ENCODE measurements at places on chromosomes 2 and 18.

DNA sequence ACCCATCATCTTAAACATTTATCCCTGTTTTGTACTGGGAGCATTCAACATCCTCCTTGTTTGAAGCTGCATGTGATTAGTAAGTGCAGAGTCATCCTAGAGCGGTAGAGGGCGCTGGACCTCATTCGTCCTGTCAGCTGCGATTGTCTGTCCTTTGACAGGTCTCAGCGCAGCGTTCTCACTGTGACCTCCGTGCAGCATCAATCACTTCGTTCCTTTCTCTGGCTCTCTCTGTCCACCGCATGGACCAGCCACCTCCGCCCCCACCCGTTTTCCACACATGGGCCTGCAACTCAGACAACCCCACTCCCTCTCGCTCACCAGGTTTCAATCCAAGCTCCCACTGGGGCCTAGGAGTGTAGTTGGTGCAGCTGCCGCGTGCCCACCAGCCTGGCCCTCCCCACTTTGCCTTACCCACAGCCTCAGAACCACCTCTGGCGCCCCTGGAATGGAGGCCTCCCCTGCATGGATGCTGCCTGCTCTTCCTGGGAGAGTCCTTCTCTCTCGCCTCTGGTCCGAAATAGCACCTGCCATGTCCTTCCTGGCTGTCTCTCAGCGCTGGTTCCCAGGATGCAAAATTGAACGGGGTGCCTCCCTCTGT is 90.5 kb downstream of the NDUFA10 start:
- DNase-seq, result no peak

GRCh38 chr18:11567396-11567795 is 42.0 kb upstream of the SLC35G4 start:
- DNase-seq, result no peak

DNA sequence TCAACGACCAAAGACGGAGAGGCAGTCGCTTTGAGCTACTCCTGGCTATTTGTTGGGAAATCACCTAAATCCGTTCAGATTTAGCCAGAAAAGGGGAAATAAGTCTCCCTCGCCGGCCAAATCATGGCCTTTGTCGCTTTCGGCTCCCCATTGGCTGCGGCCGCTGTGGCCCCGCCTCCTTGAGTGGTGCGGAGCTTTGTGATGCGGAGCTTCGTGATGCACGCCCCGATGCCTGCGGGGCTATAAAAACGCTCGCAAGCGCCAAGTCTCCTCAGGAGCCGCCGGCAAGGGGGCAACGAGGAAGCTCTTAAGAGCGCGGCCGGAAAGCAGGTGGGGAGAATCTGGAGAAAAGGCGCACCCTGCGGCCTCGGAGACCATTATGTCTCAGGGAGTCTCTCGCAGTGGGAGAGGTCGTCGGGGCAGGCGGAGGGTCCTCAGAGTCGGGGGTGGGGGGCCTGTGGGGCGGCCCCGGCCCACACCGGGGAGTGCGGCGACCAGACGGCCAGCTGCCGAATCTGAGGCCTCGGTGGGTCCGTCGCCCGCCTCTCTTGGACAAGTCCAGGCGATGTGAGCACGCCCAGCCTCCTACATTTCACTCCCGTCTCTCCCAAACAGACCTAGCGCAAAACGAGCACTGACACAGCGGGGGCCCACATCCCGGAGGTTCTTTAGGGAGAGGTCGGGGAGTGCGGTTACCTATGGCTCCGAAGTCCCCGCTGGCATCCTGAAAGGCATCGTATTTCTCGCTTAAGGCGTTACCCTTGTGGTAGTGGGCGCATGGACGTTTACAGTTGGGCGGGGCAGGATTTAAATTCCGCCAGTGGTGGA is at the start of gene CABYR:
Gene CABYR, plus strand, starts transcription at position 274 of the 828 bp plus-strand sequence. CDS start 4,053 bp downstream, outside the sequence.
- DNase-seq, result peak; percentile 66

- DNase-seq, result no peak
Measured at GRCh38 chr2:39608686-39609441, 56.9 kb upstream of the TMEM178A start.

DNA sequence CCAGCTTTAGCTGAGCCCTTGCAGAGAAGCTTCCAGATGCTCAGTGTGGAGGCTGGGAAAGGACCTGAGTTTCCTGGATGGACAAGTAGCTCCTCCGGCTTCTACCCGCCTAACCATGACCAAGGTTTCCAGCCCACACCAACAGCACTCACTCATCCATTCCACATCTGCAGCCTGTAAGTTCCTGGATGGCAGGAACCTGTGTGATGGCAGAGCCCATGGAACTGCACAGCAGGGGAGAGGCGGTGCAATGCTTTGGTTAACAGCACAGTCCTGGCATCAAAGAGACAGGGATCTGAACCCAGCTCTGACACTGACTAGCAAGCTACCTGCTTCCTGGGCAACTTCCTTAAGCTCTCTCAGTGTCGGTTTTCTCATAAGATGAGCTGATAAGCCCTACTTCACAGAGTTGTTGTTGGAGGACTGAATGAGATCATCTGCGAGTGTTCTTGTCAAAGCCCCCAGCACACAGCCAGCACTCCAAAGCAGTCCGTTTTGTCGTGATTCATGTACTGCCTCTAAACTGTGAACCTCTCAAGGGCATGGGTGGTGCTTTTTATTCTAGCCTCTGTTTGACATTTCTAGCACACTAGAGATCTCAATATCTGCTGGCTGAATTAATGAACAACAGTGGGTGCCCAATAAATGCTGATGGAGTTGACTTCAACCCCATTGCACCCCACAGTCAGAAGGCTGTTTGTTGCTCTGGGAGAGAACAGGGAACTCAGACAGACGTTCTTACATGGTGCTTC is 41.6 kb upstream of the OTOF start:
- DNase-seq, result no peak

Data from non-pigmented ciliary epithelial cell (primary cell).